Neural crest cell (in vitro differentiated cells): ENCODE measurements at places on chromosomes 7 and 10. TPM values are rescaled to one million over a fixed set of nuclear protein-coding genes. Genes with fewer than 3 reads are reported as not detected.

DNA sequence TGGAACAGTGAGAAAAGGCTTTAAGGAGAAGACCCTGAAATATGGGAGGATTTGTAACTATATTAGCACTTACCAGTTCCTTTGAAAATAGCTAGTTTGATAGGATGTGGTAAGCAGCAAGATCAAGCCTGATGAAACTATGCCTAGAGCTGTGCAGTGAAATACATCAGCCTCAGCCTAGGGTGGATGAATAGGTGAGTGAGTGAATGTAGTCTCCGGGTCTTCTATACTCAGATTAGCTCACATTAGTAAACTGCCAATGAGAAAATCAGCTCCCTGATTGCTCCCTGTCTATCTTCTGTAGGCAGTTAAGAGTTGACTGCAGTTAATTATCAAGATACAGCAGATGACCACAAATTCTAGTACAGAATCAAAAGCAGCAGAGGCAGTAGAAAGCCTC, 89.6 kb downstream of the ELAPOR2 start:
- DNase-seq, result no peak

DNA sequence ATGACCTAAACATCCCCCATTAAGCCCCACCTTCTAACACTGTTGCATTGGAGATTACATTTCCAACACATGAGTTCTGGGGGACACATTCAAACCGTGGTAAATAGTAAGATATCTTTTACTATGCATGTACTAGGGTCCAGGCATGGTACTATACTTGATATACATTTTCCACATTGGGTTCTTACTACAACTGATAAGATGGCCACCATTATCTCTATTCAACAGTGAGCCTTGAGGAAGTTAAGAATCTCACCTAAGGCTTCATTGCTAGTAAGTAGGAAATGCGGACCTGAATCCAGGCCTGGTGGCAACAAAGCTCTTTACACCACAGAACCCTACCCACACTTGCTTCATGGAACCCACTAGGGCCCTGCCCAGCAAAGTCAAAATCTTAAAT, 5.7 kb downstream of the PANK1 start:
- no peak for DNase-seq

GRCh38 chr10:93615576-93616235, 3.4 kb downstream of the PDE6C start:
- DNase-seq, result no peak

DNA sequence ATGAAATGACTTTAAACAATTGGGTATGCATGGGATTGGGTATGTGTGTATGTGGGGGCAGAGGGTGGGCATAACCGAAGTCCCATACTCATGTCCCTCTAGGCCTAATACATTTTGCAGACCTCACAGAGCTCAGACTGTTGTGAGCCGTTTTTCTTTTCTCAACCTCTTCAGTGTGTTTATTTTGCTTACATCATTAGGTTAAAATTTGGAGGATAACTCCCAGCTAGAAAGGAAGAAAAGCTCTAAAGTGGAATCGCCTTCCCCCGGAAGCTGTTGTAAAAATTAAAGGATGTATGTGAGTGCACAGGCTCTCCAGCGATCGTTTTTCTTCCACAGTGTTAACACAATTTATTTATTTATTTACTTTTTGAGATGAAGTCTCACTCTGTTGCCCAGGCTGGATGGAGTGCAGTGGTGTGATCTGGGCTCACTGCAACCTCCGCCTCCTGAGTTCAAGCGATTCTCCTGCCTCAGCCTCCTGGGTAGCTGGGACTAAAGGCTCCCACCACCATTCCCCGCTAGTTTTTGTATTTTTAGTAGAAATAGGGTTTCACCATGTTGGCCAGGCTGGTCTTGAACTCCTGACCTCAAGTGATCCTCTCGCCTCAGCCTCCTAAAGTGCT, 1.5 kb upstream of the H2AZ2 start:
- no peak for DNase-seq

GRCh38 chr7:90210981-90211380, 559 bp upstream of the STEAP2 start:
- DNase-seq, result no peak

- DNase-seq, result no peak
Observed at GRCh38 chr10:132103116-132103910, 37.6 kb downstream of the JAKMIP3 start.

The AGR3 gene
- total RNA-seq, result not detected in 2 replicates

The FBH1 gene
- 73.7 and 74.6 TPM in 2 replicates for total RNA-seq

The FKBP6 gene
- not detected in 2 replicates for total RNA-seq

The SKAP2 gene
- 3.2 and 3.5 TPM in 2 replicates for total RNA-seq

The BUD31 gene
- 107 and 108 TPM in 2 replicates for total RNA-seq
